ENCODE measurements at places on chromosomes 16 and 17. TPM values are rescaled to one million over a fixed set of nuclear protein-coding genes. Genes with fewer than 3 reads are reported as not detected.

DNA sequence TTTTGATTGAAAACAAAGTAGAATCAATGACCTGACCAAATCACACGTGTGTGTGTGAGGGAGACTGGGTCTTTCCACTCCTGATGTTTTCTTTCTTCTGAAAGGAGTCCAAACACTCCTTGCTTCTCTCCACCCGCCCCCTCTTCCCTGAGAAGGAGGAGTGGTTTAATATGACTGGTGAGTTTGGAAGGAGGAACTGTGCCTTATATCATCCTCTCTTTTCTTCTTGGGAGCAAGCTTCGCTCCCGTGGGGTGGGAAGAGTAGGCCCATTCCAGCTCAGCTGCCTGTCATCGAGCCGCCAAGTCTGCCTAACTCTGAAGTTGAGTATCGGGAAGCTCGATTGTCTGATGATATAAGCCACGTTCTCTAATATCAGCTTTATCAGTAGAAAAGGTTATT lies 96.5 kb downstream of the YPEL2 start:
- DNase-seq = no peak

DNA sequence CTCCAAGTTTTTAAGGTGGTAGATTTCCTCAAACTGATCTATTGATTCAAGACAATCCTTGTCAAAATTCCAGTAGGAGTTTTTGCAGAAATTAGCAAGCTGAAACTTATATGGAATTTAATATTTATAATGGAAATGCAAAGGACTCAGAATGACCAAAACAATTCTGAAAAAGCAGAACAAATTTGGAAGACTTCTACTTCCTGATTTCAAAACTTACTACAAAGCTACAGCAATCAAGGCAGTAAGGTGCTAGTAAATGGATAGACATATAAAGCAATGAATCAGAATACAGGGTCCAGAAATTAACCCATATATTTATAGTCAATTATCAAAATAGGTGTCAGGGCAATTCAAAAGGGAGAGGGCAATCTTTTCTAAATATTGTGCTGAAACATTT lies 11.8 kb upstream of the IL21R start:
- no peak for DNase-seq

GRCh38 chr17:633641-634101 lies 81.0 kb downstream of the VPS53 start:
- no peak for DNase-seq

DNA sequence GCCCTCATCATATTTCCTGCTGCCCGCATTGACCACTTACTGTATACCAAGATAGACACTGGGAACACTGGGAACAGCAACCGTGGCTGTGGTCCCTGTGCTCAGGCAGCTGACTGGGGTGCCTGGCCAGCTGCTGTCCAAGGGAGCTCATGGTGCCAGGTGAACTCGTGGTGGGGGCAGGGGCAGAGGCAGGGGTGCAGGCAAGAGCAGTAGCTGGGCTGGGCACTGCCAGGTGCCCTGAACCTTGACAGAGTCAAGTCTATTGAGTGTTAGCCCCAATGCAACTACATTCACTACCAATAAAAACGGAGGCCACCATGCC lies 202.5 kb downstream of the C16orf78 start:
- no peak for DNase-seq

- no peak for DNase-seq
Measured at GRCh38 chr17:977166-977565, 2.4 kb downstream of the NXN start.

GRCh38 chr17:58172369-58173071 lies 5.7 kb downstream of the OR4D2 start:
- peak; percentile 73 for DNase-seq

- no peak for DNase-seq
Measured at GRCh38 chr16:85003076-85003475, 8.3 kb downstream of the ZDHHC7 start.

DNA sequence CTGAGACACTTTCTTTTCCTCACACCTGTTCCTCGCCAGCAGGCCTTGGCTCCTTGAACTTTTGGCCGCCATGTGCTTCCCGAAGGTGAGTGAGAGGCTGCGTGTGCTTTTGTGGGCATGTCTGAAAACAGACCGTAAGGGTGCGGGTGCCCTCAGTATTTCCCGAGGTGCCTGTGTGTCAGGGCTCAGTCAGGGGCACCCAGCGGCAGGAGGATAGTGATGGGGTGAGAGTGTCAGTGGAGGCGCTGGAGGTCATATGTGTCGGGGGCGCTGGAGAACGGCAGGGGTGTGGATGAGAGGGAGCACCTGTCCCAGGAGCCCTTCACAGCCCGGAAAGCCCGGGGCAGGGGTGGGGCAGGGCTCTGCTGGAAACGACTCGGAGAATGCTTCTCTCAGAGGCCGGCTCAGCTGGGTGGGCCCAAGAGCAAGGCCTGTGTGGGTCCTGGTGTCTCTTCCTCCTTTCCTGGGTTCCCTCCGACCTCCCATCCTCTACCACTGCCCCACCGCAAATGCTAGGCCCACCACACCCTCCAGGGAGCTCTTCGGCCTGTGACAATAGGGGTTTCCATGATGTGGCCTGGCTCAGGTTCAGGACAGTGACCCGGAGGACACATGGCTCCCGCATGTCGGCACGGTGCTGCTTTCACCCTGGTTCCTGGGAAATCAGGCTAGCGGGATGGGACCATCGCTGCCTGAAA lies 451 bp downstream of the IL32 start:
- no peak for DNase-seq

- no peak for DNase-seq
Measured at GRCh38 chr16:68920349-68920748, 77.0 kb downstream of the TANGO6 start.

DNA sequence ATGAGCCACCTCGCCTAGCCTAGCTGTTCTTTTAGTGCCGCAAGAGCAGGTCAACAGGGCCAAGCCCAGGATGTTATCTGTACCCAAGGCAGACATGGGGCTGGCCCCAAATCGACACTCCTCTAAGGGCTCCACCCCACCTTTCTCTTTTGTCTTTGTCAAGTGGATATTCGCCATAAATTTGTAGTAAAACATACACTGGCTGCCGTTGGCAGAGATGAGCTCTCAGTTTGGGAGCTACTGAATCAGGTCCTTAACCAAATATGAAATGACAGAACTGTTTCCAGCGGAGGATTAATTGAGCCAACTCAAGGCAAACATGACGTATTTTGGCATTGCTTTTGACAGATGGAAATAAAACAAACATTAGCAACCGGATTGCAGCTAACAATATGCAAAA lies 556.9 kb upstream of the CDH5 start:
- DNase-seq = no peak

GRCh38 chr17:48014595-48015111 lies 22.9 kb downstream of the COPZ2 start:
- DNase-seq = no peak

DNA sequence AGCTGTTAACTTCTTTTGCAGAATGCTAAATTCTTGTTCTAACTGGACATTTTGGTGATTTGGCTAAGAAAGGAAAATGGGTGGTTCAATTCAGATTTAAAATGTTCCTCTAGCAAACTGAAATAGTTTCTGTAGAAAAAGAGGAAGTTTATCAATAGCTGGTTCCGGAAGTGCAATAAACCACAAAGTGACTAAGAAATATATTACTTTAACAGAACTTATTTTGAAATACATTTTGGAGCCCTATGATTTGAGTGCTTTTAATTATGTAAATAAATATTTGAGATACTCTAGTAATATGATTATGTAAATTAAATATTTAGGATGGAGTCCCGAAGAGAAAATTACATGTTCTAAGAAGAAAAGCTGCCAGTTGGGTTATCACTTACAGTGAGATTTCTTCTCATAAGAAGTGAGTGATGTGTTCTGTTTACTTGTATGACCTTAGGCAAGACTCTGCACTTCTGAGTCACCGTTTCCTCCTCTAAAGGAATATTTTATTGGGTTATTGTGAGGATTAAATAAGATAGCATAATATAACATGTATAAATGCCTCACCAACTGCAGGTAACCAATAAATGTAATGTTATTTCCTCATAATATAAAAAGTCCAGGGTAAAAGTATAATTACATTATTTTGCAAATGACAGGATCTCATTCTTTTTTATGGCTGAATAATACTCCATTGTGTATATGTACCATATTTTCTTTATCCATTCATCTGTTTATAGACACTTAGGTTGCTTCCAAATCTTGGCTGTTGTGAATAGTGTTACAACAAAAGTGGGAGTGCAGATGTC lies at the start of gene EVI2B:
EVI2B (minus strand) TSS at position 73 of the 800 bp plus-strand sequence. CDS start 8,445 bp downstream, outside the sequence.
- DNase-seq = no peak

- no peak for DNase-seq
Measured at GRCh38 chr17:59652119-59652518, 32.4 kb downstream of the CLTC start.

- DNase-seq = no peak
Measured at GRCh38 chr17:71656964-71657858, 463.6 kb upstream of the SOX9 start.

DNA sequence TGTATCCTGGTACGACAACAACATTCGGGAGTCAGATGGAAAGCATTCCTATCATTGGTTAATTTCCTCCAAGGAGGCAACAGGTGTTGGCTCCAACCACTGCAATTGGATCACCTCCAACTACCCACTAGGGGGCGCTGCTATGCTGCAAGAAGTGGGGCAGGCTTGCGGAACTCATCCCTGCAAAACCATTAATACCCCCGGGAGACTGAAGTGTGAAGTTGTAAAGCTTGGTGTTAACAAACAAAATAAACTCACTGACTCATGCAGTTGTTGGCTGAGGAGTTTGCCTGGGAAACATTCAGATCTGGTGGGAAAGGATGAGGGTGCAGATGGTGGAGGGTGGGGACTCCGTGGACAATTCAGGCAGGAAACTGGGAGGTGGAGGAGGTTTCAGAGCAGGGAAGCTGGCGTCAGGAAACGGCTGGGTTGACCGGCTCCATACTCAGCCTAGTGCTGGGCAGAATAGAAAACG lies 84.9 kb downstream of the HS3ST2 start:
- DNase-seq = peak; percentile 72

DNA sequence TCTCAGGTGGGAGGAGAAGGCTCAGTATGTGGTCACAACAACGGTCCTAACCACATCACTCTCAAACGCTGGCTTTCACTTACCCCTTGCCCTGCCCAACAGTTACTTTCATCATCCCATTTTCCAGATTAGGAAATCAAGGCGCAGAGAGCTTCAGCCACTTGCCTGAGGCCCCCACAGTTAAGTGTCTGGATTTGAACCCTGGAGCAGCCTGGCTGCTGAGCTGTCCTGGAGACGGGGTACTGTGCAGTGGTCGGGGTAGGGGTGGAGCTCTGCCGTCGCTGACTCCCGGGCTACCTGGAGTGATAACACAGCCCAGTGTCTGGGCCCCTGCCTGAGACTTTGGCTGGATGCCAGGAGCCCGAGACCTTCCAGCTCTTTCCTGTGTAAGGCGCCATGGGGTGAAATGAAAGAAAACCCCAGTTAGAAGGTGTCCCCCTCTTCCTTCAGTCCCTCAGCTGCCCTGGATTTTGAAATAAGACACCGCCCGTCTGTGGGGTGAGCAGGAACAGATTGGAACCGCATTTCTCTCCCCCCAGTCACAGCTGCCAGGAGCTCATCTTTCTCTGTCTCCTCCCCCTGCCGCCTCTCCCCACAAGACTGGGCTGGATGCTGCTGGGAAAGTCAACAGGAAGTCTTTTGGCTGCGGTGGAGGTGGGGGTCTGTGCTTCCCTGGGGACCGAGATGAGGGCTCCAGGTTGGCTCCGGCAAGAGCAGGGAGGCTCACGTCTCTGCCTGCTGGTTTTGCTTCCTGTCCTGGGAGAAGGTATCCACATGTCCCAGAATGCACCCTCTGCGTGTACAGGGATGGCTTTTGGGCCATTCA lies 280.2 kb downstream of the SEC14L1 start:
- peak; percentile 55 for DNase-seq

- no peak for DNase-seq
Measured at GRCh38 chr16:51845586-51846305, 694.7 kb upstream of the SALL1 start.

DNA sequence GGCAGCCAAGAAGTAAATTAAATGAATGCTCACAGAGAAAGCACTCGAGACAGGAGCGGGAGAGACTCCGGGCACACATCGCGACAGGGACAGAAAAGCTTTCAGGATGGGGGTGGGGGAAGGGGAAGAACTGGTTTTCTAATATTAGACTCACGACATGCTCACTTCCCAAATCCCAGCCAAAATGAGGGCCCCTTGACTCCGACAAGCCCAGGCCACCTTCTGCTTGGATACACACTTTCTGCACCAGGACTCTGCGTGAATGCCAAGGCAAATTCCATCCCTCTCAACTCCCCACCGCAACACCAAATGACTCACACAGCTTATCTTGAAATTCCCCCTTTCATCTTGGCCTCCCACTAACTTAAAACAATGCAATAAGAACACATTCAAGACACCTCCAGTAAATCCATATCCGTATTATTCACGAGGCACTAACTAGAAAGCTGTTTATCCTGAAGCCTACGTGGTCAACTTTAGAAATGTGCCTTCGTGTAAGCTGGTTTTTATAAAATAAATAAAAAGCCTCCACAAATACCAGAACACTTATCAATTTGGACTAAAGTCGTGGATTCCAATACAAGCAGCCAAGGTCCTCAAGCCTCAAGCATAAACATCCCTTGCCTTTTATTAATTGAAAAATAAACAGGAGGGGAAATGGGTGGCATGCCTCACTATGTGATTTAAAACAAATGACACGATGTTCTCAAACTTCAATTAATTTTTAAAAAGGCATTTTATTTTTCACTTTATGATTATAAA lies 46.1 kb downstream of the NXN start:
- DNase-seq = no peak

DNA sequence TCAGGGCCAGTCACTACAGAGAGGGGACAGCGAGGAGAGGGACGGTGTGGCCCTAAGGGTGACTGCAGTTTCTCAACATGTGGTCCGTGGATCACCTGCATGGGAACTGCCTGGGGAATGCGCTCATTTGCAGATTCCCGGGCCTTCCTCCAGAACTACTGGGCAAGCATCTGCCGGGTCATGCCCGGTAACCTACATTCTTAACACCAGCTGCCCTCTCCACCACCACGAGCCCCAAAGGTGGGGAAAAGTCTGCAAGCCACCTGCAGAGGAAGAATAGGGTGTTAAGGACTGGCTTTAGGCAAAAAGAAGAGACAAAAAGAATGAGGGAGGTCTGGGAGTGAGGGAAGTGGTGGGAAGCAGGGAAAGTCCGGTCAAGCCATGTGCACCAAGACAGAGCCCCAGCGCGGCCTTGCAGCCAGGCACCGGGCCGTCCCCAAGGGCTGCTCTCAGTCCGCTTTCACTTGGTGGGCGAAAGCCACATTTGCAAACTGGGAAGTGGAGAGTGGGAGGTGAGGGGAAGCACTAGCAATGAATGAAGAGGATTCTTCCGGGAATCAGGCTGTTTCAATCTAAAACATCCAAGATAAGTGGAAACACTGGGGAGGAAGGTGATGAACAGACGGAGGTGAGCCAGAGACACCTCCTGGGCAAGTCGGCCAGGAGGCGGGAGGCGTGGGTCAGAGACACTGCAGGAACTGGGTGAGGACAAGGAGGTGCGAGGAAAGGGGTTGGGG lies 70.3 kb downstream of the N4BP1 start:
- DNase-seq = no peak

- DNase-seq = no peak
Measured at GRCh38 chr16:12529582-12529981, 274.1 kb downstream of the CPPED1 start.

GRCh38 chr16:23952128-23952970 lies 116.6 kb downstream of the PRKCB start:
- peak; percentile 37 for DNase-seq

BAIAP3 gene
- total RNA-seq = 0.63 TPM

SP2 gene
- 24.5 TPM for total RNA-seq

CSHL1 gene
- total RNA-seq = not detected

HOXB8 gene
- total RNA-seq = not detected

KRT17 gene
- total RNA-seq = not detected

PRKCB gene
- total RNA-seq = 105 TPM
